ENCODE measurements at places on chromosomes 16 and 17.

DNA sequence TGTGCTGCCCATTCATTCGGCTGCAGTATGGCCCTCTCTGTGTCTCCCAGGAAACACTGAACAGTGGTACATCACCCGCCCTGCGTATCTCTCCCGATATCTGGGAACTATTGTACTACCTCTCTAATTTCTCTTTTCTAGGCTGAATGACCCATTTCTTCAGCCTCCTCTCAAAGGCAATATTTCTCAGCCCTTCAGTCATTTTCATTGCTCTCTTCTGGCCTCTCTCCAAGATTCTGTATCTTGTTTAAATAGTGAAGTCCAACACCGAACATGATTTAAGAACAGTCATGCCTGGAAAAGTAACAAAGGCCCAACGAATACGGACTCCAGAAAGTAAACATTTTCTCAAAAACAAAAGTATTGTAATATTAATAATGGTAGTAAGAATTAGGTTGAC is 220.1 kb downstream of the ZFHX3 start:
- no peak for DNase-seq

DNA sequence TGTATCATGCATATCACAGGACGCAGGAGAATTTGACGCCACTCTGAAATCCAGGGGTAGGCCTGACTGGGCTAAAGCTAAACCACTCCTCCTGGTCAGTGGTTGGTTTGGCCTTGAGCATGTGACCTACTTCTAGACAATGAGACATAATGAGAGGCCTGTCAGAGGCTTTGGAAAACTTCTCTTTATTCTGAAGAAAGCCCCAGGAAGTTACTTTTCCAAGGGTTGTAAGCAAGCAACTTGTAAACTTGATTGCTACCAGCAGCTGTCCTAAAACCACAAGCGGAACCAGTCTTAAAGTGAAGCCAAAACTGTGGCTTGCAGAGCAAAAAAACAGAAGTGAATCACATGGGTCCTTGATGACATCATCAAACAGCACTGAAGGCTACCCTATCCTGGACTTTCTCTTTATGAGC is 138.2 kb upstream of the COX10 start:
- DNase-seq: no peak

GRCh38 chr17:82765371-82765770 is 13.5 kb downstream of the TBCD start:
- DNase-seq: no peak

GRCh38 chr17:55743103-55743679 is 7.7 kb upstream of the PCTP start:
- no peak for DNase-seq

GRCh38 chr16:79571903-79572535 is 28.5 kb downstream of the MAF start:
- DNase-seq: no peak

GRCh38 chr16:78249056-78249455 is 149.6 kb downstream of the WWOX start:
- no peak for DNase-seq

GRCh38 chr16:75462806-75463205 is 1.7 kb downstream of the TMEM170A start:
- no peak for DNase-seq

DNA sequence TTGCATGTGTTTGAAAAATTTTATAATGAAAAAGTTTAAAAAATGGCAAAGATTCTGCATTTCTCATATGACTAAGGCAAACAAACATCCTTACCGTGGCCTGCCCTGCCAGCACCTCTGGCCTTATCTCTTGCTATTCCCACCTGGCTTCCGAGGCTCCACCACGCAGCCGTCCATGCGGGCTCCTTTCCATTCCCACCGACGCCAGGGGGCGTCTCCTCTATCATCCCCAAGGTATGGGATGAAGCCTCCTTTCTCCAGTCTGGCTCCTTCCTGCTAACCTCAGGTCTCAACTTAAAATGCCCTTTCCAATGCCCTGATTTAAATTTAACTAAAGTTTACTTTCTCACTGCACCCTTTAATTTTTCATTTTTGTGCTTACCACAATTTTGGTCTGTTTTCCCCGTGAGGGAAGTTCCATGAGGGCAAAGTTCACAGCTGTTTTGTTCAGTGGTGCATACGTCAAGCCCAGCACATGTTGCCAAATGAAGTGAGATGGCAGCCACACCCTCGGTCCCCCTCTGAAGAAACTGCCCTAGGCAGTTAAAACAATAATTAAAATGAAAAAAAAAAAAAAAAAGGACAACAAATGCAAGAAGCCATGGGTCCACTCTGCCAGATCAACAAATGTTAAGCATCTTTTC is 13.3 kb upstream of the SDK2 start:
- DNase-seq: no peak

DNA sequence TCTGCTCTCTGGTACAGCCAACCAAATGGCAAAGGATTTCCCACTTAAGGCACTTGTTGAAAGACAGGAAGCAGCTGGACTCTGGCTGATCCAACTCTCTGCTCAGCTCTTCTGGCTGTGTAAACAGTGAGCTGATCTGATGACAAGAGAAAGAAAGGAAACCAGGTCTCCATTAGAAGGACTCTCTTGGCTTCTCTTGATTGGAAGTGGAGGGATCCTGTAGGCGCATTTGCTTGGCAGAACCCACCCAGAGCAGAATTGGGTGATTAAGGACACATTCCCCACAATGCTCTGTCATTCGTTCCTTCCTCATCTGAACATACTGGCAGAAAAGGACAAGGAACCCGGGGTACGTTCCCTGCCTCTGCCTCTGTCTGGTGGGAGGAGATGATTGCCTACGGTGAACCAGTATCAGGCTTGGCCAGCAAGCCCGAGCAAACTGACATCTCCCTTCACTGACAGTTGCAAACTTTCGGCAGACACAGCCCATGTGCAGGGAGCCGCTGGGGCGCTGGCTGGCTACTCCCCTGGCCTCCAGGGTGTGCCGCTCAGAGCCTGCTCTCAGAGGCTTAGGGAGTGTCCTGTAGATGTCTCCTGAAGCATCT is 29.1 kb downstream of the LDHD start:
- DNase-seq: no peak

- no peak for DNase-seq
Measured at GRCh38 chr16:58515871-58516767, 802 bp downstream of the SETD6 start.

DNA sequence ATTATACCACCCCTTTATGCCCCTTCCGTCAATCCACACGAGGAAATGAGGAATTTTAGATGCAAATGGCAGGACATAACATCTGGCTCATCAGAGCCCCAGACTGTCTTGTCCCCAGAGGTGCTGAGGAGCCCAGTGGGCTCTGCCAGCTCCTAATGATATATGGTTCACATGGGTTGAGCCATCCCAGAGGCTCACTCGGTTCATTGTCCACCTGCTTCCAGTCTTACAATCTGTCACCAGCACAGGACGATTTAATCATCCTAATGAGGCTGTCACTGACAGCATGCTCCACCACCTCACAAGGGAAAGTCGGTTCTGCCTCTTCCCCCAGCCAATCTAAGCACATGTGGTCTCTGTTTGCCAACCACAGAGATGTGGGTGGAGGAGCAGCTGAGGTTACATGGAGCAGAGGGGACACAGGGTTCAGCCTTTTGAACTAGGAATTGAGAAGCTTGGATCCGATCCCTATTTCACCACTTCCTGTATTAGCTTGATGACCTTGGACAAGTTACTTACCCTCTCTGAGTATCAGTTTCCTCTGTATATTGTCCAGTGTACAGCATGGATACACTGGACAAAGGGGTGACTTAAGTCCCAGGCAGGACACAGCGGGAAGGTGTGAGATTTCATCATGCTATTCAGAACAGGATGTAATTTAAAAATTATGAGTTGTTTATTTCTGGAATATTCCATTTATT is 27.0 kb upstream of the DHX8 start:
- no peak for DNase-seq

GRCh38 chr16:11640987-11641817 is 27.1 kb upstream of the SNN start:
- DNase-seq: no peak

DNA sequence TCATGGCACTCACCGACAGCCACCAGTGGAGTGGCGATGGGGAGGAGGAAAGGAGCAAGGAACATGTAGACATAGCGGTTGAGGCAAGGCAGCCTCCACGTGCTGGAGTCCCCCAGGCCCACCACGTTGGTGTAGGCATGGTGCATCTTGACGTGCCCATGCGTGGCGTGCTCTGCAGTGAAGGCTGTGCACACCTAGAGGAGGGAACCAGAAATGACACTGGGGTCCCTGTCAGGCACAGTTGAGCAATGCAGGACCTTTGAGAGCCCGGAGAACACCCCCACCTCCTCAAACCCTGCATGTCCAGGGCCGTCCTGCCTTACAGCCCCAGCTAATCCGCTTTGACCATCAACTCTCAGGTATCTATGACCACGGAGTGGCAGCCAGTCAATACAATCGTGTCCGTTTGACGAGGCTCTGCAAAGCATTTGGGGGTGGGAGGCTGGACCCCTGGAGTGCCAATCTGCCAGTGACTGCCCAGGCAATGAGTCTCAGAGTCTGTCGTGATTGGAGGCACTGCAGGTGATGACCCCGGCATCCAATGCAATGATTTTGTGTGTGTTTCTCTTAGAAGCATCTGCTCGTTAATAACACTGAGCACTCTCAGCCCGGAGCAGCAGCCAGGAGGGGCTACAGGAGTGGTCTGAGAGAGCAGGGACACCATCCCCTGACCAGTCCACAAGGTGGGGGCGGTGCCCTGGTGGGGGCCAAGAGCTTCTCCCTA is 9.9 kb upstream of the FDXR start:
- DNase-seq: no peak

- no peak for DNase-seq
Measured at GRCh38 chr16:56116577-56116964, 74.7 kb upstream of the GNAO1 start.

GRCh38 chr17:1005361-1005946 is 8.5 kb downstream of the TIMM22 start:
- peak; percentile 84 for DNase-seq

GRCh38 chr16:87333581-87334331 is 16.6 kb upstream of the C16orf95 start:
- no peak for DNase-seq

DNA sequence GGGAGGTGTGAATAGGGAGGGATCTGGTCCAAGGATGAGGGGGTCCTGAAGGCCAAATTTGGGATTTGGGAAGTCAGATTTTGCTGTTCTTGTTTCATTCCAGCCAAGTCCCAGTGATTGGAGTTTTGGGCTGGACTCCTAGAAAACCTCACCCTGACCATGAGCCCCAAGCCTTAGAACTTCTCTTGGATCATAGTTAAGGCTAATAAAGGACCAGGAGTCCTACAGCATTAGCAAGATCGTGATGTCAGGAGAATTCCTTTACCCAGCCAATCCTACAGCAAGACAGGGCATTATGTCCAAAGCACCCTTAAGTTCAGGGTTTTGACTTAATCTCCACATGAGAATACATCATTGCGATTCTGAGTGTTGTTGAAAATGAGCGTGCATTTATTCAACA is 85.0 kb downstream of the SOX9 start:
- no peak for DNase-seq

DNA sequence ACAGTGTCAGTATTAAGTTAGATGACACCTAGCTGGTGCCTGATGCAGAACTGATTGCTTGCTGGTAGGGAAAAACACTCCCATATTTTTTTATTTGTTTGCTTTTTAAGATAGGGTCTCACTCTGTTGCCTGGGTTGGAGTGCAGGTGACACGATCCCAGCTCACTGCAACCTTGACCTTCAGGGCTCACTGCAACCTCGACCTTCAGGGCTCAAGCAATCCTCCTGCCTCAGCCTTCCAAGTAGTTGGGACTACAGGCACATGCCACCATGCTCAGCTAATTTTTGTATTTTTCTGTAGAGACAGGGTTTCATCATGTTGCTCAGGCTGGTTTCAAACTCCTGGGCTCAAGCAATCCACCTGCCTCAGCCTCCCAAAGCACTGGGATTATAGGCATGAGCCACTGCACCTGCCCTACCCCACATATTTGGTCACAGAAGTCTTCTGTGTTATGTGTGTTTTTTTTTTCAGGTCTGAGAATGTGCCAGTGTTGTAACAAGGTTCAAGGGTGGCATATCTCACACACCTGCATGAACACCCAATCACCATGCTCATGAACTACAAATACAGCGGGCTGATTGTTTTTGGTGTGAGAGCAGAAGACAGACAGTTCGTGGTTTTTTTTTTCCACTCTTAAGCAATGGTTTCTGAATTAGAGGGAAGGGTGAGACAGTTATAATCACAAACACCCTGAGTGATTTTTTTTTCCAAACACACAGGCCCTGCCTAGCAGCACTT is 22.8 kb downstream of the SPAG9 start:
- DNase-seq: no peak

Measured in coronary artery (tissue), 2 donors.